Cerebellum (tissue), 4 donors: ENCODE measurements at places on chromosomes 3 and 15. TPM values are rescaled to one million over a fixed set of nuclear protein-coding genes. Genes with fewer than 3 reads are reported as not detected.
A peak's percentile ranks its signal among the peaks of the same experiment; 100 is the strongest.

RASL12 gene
- total RNA-seq: 5.5 TPM

LCTL gene
- not detected for total RNA-seq

TJP1 gene
- 82.0 TPM for total RNA-seq

CPNE9 gene
- 4.4 TPM for total RNA-seq

SPSB4 gene
- 12.7 TPM for total RNA-seq

TYRO3 gene
- 13.1 TPM for total RNA-seq

CYFIP1 gene
- total RNA-seq: 70.9 TPM

ZNF662 gene
- total RNA-seq: 23.0 TPM

DNA sequence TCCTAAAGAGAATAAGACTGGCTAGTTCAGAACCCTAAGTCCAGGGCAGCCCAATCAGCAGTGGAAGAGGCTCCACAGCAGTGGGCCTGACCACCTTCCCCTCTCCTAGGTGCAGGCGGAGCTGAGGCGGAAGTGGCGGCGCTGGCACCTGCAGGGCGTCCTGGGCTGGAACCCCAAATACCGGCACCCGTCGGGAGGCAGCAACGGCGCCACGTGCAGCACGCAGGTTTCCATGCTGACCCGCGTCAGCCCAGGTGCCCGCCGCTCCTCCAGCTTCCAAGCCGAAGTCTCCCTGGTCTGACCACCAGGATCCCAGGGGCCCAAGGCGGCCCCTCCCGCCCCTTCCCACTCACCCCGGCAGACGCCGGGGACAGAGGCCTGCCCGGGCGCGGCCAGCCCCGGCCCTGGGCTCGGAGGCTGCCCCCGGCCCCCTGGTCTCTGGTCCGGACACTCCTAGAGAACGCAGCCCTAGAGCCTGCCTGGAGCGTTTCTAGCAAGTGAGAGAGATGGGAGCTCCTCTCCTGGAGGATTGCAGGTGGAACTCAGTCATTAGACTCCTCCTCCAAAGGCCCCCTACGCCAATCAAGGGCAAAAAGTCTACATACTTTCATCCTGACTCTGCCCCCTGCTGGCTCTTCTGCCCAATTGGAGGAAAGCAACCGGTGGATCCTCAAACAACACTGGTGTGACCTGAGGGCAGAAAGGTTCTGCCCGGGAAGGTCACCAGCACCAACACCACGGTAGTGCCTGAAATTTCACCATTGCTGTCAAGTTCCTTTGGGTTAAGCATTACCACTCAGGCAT is 33.7 kb downstream of the VIPR1 start:
- no peak for DNase-seq

DNA sequence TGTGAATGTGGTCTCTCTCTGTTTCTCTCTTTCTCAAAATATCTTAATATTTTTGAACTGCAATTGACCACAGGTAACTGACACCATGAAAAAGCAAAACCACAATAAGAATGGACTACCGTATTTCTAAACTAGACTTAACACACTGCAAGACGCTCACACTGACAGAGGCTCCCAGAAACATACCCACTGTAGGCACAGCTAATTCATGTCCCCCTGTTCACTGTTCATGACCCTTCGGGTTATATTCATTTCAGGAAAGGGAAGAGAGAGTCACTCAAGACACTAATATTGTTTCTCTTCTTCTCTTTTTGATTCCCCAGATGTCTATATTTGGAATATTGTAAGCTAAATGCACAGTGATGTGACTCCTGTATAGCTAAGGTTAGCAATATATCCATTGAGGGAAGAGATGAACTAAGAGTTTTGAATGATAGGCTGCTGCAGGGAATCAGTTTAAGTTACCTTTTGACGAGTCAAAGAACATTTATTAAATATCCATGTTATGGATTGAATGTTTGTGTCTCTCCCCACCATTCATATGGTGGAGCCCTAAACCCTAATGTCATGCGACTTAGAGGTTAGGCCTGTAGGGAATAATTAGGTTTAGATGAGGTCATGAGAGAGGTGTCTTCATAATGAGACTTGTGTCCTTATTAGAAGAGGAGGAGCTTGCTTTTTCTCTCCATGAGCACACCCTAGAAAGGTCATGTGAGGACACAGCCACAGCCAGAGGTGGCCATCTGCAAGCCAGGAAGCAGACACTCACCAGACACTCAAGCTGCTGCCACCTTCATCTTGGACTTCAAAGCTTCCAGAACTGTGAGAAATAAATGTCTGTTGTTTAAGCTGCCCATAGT is 216.6 kb upstream of the GRM7 start:
- no peak for DNase-seq

- DNase-seq: no peak
Measured at GRCh38 chr3:150388498-150389418, 19.3 kb upstream of the TSC22D2 start.

DNA sequence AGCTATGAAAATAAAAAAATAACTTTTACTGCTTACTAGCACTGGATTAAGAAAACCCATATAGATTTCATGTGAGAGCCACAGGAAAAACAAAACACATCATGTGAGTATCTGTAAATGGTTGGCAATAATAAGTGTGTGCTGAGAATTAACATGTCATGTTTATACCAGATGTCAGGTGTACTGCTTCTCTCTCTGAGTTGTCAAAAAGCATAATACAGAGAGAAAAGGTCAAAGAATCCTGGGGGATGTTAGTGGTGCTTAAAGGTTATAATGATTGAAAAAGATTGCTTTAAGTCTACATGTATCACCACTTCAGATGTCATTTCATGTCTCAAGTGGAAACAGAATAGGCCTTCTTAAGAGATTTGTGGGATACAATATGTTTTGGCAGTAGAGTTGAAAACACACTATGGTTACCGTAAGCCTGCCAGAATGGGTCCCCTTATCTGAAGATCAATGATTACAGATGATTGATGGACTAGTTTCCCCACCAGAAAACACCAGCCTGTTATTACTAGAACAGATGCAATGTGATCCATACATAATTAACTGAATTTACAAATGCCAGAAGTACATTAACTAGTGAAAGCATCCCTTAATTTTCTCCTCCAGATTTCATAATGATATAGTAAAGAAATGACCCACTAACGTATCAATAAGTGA is 204.1 kb downstream of the CNTN3 start:
- DNase-seq: no peak

DNA sequence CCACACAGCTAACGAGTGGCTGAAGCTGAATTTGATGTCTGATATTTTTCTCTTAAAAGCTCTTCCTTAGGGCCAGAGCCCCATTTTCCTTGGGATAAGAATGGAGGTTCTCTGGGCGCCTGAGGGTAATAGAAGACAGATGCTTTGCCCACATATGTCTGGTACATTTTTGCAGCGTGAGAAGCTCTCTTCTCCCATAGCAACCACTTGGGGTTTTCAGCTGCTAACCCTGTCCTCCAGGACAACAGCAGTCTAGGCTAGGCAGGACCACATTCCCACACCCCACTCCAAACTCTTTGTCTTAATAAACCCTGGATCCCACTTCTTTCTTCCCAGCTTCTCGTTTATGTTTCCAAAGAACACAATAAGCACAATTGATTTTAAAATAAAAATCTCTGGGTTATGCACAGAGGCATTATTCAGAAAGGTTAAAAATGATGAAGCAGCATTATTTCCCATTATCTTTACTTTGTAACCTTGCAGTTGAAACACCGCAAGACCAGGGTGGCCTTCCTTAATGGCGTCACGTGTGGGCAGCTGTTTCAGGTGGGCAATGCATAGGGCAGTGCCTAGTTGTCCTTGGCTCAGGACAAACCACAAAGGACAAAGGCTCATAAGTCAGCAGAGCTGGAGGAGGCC is 56.5 kb upstream of the NTRK3 start:
- no peak for DNase-seq

- DNase-seq: no peak
Measured at GRCh38 chr3:36615861-36616260, 148.5 kb downstream of the DCLK3 start.

DNA sequence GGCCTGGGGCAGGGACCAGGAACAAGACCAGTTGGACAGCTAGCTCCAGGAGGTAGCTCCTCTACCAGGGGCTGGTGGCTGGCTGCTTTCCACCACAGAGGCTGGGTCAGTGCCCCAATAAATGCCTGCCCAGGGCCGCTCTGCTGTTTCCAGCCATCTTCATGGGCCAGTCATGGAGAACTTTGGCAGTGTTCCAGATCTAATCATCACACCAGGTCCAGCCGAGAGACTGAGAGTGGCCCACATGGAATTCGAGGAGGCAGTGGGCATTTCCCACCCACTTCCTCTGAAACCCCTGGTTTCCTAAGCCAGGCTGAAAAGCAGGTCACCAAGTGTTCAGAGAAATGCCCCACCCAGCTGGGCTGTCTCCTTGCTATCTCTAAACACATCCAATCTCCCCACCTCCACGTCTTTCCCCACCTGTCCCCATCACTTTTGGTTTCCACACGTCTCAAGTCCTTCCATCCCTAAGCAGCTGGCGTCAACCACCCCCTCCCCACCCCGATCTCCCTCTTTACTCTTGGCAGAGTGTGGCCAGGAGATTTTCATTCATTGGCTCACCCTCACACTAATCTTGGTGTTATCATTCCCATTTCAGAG is 190.0 kb upstream of the LINGO1 start:
- no peak for DNase-seq

- DNase-seq: no peak
Measured at GRCh38 chr3:111851511-111851954, 7.5 kb upstream of the PHLDB2 start.

DNA sequence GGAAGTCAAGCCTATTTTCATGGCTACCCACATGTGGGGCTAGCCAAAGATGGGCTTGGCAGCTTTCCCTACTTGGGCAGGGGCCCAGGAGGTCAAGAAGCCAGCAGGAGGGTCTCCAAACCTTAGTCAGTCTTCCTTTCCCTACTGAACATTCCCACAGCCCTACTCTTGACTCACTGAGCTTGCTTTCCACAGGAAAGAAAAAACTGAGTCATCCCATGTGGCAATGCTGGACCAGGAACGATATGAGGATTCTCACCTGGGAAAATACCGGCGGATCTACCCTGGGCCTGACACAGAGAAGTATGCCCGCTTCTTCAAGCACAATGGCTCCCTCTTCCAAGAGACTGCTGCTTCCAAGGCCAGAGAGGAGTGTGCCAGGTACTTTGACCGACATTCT is 3.7 kb upstream of the NGRN start:
- no peak for DNase-seq

DNA sequence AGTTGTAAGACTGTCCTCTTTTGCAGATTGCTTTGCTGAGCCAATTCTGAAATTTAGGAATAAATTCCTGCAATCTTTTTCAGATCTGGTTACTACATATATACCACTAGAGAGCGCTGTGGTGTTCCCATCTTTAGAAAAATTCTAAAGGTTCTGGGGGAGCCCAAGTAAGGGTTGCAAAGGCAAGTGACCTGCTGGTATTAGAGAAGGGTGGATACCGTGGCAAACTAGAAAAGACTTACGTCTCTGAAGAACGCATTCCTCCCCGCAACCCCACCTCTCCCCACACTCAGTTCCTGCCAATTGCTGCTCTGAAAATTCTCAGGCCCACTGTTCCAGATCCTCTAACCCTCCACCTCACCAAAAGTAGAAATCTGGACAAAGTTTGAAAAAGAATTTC is 48.5 kb downstream of the EFHB start:
- DNase-seq: peak; percentile 6

GRCh38 chr3:169811631-169812331 is 889 bp upstream of the LRRIQ4 start:
- DNase-seq: no peak

- no peak for DNase-seq
Measured at GRCh38 chr15:91100814-91101607, 954 bp downstream of the SV2B start.

GRCh38 chr3:175940881-175941280 is 1081.7 kb downstream of the NAALADL2 start:
- DNase-seq: peak; percentile 0

DNA sequence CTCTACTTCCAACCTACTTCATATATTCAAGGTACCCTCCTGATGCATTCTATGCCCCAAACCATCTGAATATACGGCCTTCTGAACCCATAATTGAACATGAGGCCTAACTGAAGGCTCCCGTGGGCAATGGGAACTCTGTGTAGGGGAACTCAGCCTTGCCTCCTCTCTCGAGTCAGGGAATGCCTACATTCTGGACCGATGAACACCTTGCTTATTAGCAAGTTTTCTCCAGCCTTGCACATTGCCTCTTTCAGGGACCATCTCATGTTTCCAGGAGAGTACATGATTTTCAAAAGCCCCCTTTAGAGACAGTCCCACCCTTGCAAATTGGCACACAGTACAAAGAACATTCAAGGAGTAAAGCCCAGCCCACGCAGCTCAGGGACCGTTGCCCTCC is 26.3 kb upstream of the GALNT15 start:
- DNase-seq: no peak

DNA sequence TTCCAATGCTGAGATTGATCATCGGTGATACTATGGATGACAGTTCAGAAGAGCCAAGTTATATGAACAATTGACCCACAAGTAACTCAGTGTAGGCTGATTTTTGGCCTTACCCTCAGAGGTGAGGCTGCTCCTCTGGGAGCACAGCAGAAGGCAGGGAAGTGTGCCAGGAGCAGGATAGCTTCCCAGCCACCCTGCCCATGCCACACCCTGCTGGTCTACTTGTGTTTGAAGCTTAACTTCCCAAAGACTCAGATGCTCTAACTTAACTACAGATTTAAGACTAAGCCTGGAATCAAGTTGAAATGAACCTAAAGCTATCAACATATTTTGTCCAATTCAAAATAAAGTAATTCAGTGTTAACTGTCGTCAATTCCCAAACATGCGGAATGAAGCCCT is 77.5 kb downstream of the BOC start:
- no peak for DNase-seq

GRCh38 chr3:14773281-14773680 is 45.5 kb upstream of the FGD5 start:
- DNase-seq: no peak

DNA sequence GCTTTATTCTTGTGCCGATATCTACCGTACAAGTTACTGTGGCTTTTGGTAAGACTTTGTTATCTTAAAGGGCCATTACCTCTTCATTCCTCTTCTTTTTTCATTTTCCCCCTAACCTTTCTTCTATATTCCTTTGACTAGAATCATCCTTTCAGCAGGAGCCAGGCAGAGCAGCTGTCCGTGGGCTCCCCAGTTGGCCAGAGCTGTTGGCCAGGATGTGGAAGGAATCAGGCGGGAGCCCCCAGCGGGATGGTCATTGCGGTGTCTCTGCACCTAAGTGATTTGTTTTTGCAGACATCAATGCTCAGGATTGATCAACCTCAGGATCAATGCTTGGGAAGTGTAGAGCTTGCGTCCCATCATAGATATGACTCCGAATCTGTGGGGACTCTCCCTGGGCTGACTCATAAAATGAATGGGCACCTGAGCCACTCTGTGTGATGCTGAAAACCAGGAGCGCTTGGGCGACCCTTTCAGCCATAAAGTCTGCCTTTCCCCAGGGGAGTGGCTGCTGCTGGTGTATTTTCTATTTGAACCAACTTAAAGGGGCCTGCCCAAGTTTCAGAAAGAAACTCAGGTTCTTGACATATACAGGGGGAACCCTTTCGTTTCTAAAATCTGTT is 21.7 kb downstream of the APBA2 start:
- DNase-seq: no peak

GRCh38 chr15:62940755-62941361 is 101.7 kb upstream of the TPM1 start:
- peak; percentile 76 for DNase-seq
